Forelimb muscle (tissue), 1 donor: ENCODE measurements at places on chromosomes 16 and 17. TPM values are rescaled to one million over a fixed set of nuclear protein-coding genes. Genes with fewer than 3 reads are reported as not detected.

The SLC5A2 gene
- 6.2 TPM for polyA plus RNA-seq

The CMTM2 gene
- 0.30 TPM for polyA plus RNA-seq

The MT4 gene
- polyA plus RNA-seq = not detected

The RAMP2 gene
- polyA plus RNA-seq = 64.1 TPM

The PPM1D gene
- 8.9 TPM for polyA plus RNA-seq

The KRT27 gene
- polyA plus RNA-seq = not detected

The ITGB4 gene
- polyA plus RNA-seq = 4.6 TPM

The REXO5 gene
- polyA plus RNA-seq = 5.7 TPM

The CCL23 gene
- not detected for polyA plus RNA-seq

The MYH1 gene
- polyA plus RNA-seq = 12.1 TPM

The HEATR9 gene
- polyA plus RNA-seq = 0.10 TPM

The SLC38A8 gene
- polyA plus RNA-seq = not detected

The AKAP1 gene
- polyA plus RNA-seq = 86.3 TPM

The VWA3A gene
- polyA plus RNA-seq = 0.39 TPM

The GAST gene
- polyA plus RNA-seq = not detected

The NPIPB13 gene
- polyA plus RNA-seq = 6.9 TPM

The FBXW10 gene
- polyA plus RNA-seq = 0.13 TPM

The PIK3R5 gene
- 1.3 TPM for polyA plus RNA-seq

The MT1H gene
- not detected for polyA plus RNA-seq

The AIPL1 gene
- not detected for polyA plus RNA-seq

The SPOP gene
- polyA plus RNA-seq = 51.5 TPM

The NAT9 gene
- 37.5 TPM for polyA plus RNA-seq

The SEPTIN12 gene
- not detected for polyA plus RNA-seq

The KATNIP gene
- 7.9 TPM for polyA plus RNA-seq

The SRL gene
- 694 TPM for polyA plus RNA-seq

The CCT6B gene
- polyA plus RNA-seq = 2.5 TPM

The PRSS22 gene
- polyA plus RNA-seq = not detected

The EPOP gene
- 0.51 TPM for polyA plus RNA-seq

The SLC6A4 gene
- polyA plus RNA-seq = 0.11 TPM

The MRPS23 gene
- polyA plus RNA-seq = 36.1 TPM

The FBXW10B gene
- 1.7 TPM for polyA plus RNA-seq

The CXCL16 gene
- 5.1 TPM for polyA plus RNA-seq
